BE2C (cell line): ENCODE measurements at places on chromosomes 12 and 14.
A peak's percentile ranks its signal among the peaks of the same experiment; 100 is the strongest.

DNA sequence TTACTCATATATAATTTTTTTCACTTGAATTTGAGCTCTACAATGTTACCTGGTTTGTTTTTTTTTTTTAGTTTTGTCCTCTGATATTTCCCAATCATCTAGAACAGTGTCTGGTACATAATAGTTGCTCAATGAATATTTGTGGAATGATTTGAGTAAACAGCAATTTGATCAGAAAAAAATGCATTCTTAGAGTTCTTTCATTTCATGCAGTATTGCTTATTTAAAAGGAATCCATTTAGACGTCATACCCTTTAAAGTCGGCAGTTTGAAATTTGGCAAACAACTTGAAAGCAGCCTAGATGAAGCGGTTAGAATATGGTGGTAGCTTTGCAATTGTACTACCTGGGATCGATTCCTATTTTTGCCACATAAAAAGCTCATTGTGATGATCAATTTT lies 140.0 kb downstream of the PDE3A start:
- DNase-seq, result no peak

DNA sequence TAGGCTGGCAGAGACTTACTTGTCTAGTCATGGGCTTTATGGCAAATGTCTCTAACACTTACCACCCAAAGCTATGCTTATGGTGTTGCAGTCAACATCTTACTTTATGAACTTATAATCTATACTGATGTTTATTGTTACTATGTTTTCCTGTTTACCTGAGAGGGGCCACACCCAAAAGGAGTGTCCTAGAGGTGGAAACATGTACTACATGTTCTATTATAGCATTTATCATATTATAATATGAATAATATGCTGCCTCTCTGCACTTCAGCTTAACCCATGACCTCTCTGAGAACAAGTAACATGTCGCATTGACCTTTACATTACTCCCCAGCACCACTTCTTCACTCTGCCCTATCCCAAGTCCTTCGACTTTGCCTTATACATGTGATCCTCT lies 501.8 kb downstream of the ETNK1 start:
- DNase-seq, result no peak

DNA sequence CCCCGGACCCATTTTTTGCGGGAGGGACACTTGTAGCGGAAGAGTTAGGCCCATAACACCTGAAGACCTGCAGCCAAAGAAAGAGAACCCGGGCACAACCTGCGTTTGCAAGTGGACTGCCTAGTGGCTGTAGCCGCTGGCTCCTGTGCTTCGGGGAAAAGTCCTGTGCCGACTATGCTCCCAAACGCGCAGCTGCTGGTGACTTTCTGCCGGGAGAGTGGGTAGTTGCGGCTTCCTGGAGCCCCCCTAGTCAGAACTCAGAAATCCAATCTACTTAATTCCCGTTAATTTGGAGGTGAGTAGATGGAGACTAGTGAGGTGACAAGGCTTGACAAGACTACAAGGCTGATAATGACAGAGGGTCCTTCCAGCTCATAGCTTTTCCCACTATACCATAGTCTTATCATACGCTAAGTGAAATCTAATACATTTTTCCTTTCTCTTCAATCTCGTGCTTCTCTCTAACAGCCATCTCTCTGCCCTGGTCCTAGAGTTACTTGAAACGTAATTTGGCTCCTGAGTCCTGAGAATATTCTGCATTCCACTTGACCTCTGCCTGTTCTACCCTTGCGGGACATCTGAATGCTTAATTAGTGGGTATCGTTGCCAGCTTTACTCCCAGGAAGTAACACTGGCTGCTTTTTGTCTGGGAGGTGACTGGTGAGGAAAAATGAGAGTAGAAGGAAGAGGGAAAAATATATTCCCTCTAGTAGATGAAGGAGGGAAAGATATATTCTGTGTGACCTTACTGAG lies 556 bp downstream of the MTHFD1 start:
- DNase-seq, result peak; percentile 31

GRCh38 chr12:67558775-67559174 lies 89.8 kb upstream of the DYRK2 start:
- no peak for DNase-seq

DNA sequence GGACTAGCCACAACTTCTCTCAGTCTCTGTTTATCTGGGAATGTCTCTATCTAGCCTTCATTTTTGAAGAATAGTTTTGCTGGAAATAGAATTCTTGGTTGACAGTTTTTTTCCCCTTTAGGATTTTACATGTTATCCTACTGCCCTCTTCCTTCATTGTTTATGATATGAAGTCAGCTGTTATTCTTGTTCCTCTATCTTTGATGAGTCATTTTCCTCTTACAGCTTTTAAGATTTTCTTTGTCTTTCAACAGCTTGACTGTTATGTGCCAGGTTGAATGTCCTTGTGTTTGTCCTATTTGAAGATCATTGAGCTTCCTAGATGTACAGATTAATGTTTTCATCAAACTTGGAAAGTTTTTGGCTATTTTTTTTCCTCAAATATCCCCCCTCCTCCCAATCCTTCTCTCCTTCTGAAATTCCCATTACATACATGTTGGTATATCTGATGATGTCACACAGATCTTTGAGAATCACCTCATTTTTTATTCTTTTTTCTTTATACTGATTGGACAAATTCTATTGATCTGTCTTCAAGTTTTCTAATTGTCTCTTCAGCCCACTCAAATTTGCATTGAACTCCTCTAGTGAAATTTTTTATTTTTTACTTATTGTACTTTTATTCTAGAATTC lies 4.5 kb upstream of the GOLGA5 start:
- no peak for DNase-seq

GRCh38 chr12:78118036-78118435 lies 287.3 kb downstream of the NAV3 start:
- DNase-seq, result no peak

DNA sequence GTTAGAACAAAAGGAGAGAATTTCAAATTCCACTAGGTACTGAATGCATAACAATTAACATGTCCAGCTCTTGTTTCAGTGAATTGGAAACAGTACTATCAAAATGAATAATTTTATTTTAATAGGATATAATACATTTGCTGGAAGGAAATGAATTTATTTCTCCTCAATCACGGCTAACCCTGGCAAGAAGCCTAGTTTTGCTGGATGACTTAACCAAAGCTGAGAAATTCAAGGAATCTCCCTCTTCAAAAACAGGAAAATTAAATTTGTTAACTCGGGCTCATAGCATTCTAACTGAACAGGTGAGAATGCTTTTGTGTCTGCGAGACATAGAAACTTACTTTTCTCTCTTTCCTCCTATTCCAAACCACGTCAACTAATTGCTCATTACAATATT lies 163.5 kb upstream of the NEDD1 start:
- no peak for DNase-seq

- DNase-seq, result no peak
These were observed 1320.6 kb downstream of the LRFN5 start for GRCh38 chr14:42927313-42927712.

GRCh38 chr12:131855521-131856142 lies 27.4 kb downstream of the MMP17 start:
- peak; percentile 9 for DNase-seq

DNA sequence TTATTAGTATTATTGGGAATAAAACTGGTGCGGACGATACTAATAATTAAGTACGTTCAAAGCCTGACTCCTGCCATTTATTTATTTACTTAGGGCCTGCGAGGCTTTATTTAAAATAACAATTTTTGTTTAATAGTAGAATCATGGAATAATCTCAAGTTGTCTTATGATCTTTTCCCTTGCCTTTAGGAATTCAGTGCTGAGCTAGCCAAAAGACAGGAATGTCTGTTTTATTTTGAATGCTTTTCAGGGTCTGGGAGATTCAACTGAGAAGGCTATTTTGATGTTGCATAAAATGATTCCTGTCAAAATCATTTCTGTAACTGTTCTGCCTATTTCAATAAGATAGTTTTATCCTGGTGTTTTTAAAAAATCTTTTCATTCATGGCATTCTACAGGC lies 489.8 kb downstream of the EGLN3 start:
- DNase-seq, result no peak
